ENCODE measurements at places on chromosomes 5 and 9.

DNA sequence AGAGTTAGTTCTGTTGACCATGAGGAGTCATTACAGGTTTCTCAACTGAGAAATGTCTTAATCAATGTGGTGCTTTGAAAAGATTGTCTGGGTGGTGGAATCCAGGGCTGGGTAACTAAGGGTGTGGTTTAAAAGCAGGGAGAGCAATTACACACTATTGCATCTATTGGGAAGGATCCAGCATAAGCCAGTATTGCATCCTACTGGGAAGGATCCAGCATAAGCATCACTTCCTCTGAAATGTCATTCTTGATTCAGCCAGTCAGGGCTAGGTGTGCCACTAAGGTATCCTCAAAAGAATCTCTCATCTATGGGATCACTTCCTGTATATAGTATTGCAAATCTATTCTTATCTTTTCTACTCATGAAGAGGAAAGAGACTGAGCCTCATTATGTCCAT lies 38.6 kb downstream of the ELOVL7 start:
- DNase-seq: no peak

DNA sequence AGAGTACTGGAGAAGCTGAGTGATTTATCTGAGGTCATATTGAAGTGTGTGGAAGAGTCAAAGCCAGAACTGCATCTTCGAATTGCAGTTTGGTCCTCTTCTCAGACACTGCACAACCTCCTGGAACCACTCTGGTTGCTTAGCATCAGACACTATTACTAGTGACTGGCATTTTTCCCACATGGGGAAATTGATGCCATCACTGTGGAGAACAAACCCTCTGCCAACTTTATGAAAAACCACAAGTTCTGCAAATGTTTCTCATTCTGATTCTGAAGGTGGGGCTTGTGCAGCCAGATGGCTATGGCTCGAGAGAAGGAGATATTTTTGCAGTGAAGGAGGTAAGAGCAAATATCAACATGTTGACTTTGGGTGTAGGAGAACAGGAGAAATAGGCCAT lies 67.2 kb downstream of the KCTD16 start:
- no peak for DNase-seq

DNA sequence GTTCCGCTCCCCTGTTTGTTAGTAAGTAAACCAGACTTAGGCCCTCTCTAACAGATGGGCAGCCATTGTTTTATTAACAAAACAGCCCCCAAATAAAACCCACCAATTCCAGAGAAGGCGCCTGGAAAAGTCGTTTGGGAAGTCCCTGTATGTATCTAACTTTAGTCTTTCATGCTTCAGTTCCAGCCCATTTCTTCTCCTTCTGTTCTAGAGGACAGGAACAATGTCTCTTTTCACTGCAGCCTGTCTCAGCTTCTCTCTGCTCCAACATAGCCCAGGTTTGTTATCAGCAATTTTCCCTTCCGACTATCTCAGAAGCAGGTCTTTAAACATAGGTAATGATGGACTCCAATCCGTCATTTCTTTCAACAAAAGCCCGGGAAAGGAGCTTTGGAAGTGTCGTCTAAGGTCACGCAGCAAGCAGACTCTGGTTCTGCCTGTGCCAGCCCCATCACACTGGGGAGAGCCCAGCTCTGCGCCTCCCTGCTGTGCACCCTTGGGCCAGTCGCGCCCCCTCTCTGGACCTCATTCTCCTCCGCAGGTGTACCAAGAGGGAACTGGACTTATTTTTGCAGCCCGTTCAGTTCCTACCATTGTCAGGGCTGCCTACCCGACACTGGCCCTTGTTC lies 9.6 kb upstream of the AKNA start:
- no peak for DNase-seq

GRCh38 chr9:91496351-91496750 lies 72.7 kb upstream of the NFIL3 start:
- DNase-seq: no peak
